Stimulated activated naive CD8-positive, alpha-beta T cell treated with anti-CD3 and anti-CD28 coated beads, Interleukin-15, Interleukin-2, amounts not matched to agents 100 U/mL and 50 U/mL, for 24 hours (primary cell): ENCODE measurements at places on chromosomes 4 and X.

GRCh38 chrX:37905436-37906147 is 58.2 kb upstream of the DYNLT3 start:
- peak; percentile 13 for DNase-seq

GRCh38 chr4:108828620-108829019 is 65.8 kb upstream of the ETNPPL start:
- no peak for DNase-seq

GRCh38 chr4:104870495-104871233 is 276.0 kb upstream of the TET2 start:
- no peak for DNase-seq

DNA sequence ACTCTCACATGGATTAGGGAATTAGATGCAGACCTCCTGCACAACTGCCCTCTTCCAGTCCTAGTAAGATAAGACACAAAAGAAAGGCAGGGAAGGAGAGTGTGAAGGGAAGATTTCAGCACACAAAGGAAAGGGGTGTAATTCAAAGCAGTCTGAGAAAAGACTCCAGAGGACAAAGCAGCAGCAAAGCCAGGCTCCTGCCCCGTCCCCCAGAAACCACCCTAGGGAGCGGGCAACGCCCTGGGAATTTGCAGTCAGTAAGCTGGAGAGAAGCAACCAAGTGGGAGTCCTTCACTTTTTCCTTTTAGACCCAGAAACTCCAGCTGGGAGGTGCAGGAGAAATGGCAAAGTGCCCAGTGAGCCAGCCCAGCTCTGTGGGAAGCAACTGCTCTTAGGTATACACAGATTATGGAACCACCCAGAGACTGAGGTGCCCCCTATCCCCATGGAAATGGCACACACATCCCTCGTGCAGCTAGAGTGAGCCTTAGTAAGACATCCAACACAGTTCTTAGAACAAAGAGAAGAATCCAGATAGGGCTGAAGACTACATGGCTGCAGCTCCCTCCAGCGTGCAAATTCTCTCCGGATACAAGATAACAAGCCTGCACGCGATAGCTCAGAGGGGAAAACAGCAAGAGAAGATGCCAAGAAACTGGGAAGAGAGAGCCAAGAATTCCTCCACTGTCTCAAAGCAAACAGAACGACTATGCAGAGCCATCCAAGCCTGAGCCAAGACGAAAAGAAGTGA is 26.5 kb upstream of the IRAK1 start:
- no peak for DNase-seq

GRCh38 chr4:153488006-153488891 is 22.1 kb downstream of the TMEM131L start:
- peak; percentile 84 for DNase-seq

DNA sequence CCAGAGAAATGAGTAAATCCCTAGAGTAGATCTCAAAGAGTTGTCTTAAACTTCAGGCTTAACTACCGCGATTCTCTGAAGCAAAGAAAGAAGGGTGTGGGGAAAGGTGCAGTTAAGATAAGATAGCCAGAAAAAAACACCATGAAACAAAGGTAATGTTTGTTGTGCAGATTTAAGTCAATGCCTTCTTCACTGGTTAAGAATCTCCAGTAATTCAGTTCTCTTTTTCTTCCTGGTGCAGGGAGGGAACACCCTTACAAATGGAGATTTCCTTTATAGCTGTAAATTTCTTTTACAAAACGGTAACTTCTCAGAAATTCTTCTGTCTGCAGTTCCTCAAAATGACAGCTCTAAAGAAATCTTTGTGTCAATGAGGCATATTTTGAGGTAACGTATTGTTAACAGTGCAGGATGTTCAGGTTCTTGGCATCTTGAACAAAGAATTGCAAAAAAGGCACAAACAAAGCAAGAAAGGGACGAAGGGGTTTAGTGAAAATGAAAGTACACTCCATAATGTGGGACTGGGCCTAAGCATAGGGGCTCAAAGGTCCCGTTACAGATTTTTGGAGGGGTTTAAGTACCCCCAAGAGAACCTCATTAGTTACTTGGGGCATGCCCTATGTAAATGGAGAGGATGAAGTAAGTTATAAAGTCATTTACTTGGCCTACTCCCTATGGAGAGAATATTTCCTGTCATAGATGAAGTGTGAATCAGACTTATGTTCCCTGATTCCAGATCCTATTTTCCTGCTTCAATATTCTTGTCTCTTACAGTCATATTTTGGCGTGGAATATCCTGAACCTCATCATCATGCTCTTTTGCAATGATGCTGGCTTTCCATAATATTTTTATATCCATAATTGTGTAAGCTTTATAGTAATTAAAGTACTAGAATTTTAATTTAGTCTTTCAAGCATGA is 492.0 kb downstream of the PCDH11X start:
- no peak for DNase-seq

GRCh38 chrX:29662101-29662500 is 553.3 kb upstream of the MAGEB2 start:
- DNase-seq = no peak

DNA sequence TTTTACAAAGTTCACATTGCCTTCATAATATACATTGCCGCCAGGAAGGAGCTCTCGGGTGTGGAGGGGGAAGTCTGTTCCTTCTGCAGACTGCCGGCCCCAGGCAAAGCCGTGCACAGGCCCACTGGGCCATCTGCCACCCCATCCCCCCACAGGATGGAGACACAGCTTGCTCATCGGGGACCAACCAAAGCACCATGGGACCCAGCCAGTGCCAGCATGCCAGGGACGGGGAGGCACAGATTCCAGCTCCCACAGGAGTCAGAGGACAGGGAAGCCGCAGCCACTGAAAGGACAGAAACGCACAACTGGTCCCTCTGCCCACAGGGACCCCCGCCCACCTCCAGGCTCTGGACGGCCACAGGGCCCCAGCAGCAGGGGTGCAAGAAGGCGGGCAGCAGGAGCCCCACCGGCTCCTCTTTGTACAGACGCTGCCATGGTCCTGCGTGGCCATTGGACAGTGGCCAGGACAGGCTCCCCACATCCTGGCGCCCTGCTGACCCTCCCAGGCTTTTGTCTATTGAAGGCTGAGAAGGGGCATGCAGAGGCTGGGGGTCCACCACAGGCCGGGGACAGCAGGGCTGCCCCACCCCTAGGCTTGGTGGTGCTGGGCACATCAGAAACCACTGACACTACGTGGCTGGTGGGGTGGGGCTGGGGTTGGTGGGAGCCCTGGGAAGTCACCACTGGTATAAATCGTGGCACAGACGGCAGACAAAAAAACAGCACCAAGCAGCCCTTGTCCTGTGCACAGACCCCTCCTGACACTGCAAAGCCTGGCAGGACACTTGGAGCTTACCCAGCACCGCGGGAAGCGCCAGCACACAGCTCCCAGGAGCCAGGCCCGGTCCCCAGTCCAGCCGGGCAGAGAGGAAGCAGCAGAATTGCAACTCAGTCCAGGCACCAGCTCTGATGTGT is 89.0 kb downstream of the FAM53A start:
- DNase-seq = no peak

- no peak for DNase-seq
Observed at GRCh38 chrX:19725641-19726040, 161.8 kb downstream of the SH3KBP1 start.

DNA sequence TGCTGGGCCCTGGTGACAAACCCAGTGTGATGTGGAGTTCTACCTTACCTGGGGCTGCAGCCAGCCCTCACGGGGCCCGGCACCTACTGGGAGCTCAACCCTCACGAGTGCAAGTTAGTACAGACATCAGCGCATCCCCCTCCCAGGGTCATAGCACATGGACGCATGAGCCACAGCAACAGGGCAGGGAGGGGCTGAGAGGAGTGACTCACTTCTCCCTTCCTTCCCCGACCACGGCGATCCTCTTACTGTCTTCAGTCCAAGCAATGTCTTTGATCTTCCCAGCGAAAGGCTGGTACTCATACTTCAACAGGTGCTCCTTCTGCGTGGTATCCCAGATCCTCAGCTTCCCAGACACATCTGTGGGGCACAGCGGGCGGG is 17.8 kb downstream of the WDR1 start:
- peak; percentile 60 for DNase-seq
